ENCODE measurements at places on chromosomes 3 and 15.

DNA sequence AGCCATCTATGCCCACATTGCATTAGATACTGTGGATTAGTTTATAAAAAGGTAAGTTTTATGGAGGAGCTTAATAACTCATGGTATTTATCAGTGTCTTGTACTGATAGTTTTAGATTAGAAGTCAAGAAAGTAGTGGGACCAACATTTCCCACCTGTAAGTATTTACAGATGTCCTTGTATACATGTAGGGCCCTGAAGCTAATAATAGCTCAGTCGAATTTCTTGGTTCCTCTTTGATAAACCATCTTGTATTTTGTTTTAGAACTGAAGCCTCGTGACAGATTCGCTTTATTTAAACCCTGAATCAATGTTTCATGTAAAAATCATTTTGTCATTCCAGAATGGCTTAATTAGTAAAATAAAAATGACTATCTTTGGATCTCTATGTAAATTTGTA, 73.4 kb downstream of the CRYBG3 start:
- no peak for DNase-seq

DNA sequence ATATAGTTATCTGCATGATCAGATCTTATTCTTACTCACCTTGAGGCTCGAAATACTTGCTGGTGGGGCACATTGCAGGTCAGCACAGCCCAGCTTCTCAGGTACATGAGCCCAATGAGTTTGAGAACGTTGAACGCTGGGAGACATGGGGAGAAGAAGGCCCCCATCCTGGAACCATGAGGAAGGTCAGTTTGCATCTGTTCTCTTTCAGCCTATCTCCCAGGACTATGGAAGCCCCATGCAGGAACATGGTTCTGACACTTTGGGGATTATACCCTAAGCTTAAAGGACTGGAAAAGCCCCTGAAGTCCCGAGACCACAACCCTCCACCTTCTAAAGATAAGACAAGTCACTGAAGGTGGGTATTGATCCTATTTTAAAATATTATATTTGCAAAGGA, 17.4 kb upstream of the STARD5 start:
- no peak for DNase-seq

GRCh38 chr3:130835483-130835882, 58.4 kb upstream of the ATP2C1 start:
- peak; percentile 46 for DNase-seq

GRCh38 chr3:4261406-4261805, 41.8 kb upstream of the SETMAR start:
- DNase-seq, result no peak

- no peak for DNase-seq
These were observed 31.6 kb downstream of the BDH1 start for GRCh38 chr3:197524128-197524527.

DNA sequence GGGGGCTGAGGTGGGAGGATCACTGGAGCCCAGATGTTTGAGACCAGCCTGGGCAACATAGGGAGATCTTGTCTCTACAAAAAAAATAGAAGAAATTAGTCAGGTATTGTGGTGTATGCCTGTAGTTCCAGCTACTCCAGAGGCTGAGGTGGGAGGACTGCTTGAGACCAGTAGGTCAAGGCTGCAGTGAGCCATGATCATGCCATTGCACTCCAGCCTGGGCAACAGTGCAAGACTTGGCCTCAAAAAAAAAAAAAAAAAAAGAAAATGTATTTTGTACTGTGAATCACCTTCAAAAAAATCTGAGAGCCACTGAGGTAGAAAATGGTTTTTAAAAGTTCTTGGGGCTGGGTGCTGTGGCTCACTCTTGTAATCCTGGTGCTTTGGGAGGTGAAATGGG, 4.6 kb downstream of the SNX4 start:
- no peak for DNase-seq

DNA sequence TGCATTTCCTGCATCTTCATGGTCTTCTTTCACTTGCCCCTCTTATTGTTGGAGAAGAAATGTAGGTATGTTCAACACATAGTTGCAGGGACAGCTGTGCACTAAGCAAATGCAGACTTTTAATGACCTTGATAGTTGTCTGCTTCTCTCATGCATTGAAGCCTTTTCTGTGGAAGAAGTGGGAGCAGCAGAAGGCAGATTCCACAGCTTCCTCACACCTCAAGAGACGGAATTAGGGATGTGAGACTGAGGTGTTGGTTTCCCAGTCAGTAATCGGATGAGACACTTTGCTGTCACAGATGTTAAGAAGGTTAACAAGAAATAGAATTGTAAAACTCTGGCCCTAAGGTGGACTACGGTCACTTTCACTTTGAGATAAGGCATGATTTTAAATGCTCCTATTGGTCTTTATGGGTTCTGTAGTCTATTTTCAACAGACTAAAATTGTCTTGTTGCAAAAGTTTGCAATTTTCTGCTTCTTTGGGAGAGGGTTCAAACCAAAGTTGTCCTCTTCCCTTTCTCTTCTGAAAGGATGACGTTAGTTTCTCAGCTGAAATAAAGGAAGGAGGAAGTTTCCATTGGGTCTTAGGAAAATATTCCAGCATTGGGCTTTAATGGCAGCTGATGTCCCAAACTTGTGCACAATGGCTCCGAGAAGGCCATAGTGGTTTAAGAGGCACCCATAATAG, 117.4 kb downstream of the LPP start:
- peak; percentile 56 for DNase-seq

GRCh38 chr3:76349715-76350480, 564.5 kb upstream of the ZNF717 start:
- DNase-seq, result no peak

DNA sequence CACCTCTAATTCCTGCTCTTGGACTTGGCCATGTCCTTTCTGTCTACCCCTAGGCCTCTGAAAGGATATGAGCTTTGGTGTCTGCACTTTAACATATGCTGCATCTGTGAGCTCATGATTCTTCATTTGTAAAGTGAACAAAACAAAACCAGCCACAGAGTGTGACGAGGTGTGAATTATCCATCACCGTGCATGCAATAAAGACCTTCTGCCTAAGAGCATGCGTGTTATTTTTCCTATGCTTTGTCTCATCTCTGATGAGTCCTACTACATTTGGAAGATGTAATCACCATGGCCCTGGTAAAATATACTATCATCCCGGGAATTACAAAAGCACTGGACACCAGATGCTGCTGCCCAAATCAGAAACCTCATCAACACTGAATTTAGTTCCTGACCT, 103.5 kb upstream of the KCNAB1 start:
- no peak for DNase-seq

GRCh38 chr15:60204131-60204885, 193.5 kb downstream of the ANXA2 start:
- no peak for DNase-seq

GRCh38 chr15:77759896-77760592, 127.3 kb upstream of the LINGO1 start:
- DNase-seq, result peak; percentile 20

All from M059J (cell line).